ENCODE measurements at places on chromosomes 4 and X.

DNA sequence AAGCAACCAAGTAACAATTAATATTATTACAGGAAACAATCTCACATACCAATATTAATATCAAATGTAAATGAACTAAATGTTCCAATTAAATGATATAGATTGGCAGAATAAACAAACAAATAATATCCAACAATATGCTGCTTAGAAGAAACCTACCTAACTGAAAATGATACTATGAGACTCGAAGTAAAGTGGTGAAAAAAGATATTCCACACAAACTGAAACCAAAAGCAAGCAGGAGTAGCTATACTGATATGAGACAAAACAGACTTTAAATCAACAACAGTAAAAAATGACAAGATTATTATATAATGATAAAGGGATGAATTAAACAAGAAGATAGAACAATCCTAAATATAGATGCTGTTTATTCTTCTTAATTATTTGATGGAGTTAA, 140.1 kb downstream of the SPANXN4 start:
- no peak for DNase-seq

GRCh38 chrX:17737710-17737985, 355 bp downstream of the SCML1 start:
- peak; percentile 3 for DNase-seq

- no peak for DNase-seq
These were observed 147.1 kb upstream of the RPS6KA6 start for GRCh38 chrX:84335121-84335520.

DNA sequence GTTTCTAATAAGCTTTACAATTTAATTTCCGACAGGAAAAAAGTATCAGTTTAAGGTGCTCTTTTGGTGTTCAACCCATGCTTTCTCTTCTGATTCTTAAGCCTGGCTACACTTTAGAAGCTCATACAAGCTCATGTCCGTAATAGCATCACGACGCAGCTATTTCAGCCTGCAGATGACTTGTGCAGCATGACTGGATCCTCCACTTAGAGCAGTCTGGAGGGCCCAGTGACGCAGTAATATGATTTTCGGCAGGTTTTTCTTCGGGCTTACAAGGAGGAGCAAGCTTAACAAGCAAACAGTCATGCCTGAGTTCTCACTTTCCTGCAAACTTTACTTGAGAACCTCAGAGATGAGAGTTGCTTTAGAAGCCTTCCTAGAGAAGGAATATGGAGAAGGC, 85.3 kb upstream of the MAML3 start:
- DNase-seq: no peak

DNA sequence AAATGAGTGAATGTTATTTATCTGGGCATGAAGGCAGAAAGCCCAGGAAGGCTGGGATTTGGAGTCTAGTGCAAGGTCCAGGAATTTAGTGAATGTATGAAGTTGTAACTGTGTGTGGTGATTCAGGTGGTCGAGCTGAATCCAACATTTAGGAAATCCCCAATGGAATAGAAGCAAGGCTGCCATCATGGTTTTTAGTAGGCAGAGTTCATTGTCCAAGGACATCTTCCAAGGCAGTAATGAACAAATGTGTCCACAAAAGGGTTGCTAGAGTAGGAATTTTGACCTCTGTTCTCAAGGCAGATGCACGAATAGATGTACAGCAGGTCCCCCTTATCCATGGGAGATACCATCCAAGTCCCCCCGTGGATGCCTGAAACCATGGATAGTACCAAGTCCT, 42.9 kb upstream of the ACSL1 start:
- DNase-seq: no peak

DNA sequence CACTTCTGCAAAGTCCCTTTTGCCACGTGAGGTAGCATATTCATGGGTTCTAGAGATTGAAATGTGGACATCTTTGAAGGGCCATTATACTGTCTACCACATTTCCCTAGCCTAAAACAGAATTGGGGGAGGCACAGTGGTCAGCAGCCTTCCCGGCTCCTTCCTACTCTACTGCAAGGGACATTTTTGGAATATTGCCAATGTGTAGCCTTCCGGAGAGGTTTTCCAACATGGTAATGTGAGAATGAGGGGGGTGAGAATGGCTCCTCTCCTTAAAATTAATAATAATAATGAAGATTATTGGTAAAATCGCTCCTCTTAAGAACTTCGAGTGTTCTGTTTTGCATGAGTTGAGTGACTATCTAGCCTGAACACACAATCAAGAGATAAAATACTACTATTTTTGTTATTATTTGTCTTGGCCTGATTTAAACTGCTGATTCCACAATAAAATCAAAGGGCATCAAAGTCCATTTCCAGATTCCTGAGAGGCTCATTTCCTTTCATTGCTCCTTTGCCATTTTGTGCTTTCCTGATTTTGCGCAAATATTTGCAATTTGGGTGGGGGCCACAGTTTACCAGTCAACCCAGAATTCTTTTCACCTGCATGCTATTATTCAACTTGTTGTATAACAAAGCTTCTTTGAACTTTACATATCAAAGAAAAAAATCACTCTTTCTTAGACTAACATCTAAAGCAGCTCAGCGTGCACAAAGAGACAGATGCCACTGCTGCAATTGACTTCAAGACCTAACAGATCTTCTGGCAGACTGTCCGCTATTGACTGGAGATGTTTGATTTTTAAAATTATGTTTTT, 27.0 kb upstream of the TSPAN5 start:
- no peak for DNase-seq

- no peak for DNase-seq
These were observed 115.4 kb downstream of the MGST2 start for GRCh38 chr4:139781066-139781465.

DNA sequence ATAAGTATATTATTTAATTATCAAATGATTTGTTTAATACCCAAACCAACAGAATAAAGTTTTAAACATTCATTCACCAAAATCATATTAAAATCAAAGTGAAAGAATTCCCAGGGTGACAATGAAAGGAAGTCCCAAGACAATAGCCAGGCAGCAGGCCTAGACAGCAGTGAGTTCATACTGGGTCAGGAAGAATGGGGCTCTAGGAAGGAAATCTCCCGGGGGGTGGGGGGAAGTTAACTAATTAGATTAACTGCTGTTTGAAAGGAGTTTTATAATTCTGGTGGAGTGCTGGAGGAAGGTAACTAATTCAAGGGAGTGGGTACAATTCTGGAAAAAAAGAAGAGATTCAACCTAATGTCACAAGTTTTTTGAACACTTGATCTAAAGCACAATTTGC, 104.1 kb downstream of the ZAR1 start:
- DNase-seq: no peak

GRCh38 chr4:124710911-124711310, 1.6 kb downstream of the ANKRD50 start:
- DNase-seq: no peak

- DNase-seq: no peak
These were observed 230.6 kb downstream of the PCDH7 start for GRCh38 chr4:30950737-30951136.

DNA sequence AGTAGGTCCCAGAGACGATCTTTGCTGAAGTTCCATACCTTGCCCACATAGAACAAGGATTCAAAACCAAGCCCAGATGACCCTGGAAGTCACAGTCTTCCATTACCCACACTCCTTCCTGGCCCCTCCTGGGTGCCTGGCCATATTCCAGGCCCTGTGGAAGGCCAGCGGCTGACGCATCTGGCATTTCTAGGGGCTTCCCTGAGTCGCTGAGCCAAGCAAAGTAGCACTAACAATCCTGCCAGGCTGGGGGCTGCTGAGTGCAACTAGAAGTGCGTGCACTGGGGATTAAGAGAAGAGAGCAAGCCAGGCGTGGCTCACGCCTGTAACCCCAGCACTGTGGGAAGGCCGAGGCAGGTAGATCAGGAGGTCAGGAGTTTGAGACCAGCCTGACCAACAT, 175.2 kb upstream of the CPEB2 start:
- DNase-seq: no peak

GRCh38 chrX:18677161-18677869, 5.4 kb upstream of the RS1 start:
- DNase-seq: no peak

DNA sequence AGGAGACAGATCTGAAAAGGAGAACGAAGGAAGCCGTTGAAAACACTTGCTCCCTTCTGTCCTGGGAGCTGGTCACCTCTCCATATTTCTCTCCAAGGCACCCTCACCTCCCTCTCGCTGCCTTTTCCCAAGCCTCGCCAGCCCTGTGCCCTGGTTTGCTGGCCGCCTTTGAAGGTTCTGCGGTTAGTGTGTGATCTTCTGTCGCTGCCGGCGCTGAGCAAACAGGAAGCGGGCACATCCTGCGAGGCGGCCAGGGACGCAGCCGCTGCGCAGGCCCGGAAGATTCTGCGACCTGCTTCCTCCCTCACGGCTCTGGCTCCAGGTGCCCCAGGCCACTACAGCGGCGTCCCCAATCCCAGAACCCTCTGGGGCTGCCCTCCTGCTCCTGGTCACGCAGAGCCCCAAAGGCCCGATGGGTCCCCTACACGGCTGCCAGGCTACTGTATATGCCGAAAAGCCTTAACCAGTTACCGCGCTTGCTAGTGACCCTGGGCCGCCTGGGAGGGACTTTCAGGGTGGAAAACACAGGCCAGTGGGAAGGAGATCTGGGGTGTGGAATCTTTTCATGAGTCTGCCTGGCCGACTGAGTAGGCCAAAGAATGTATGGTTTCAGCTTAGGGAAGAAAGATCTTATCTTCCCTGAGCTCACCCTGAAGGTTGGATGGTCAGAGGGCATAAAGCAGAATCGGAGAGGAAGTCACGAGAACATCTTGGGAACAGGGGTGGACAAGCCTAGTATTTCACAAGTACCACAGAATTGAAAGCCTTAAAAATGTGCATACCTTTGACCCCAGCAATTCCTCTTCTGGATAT, 2.3 kb upstream of the SASH3 start:
- no peak for DNase-seq

DNA sequence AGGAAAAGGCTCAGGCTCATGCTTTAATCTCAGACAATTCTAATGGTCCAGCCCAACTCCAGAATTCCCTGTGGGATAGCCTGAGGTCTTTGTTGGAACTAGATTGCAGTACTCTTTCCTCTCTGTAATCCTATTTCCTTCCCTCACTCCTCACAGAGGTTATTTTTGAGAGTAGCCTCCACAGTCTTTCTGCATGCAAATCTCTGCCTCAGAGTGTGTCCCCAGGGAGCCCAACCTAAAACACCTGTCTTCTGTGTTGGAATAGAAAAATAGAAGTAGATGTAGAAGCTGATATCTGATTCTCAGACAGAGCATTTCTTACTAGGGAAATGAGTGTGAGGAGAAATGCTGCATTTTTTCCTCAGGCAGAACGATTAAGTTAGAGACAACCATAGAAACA, 915.5 kb upstream of the EPHA5 start:
- no peak for DNase-seq

DNA sequence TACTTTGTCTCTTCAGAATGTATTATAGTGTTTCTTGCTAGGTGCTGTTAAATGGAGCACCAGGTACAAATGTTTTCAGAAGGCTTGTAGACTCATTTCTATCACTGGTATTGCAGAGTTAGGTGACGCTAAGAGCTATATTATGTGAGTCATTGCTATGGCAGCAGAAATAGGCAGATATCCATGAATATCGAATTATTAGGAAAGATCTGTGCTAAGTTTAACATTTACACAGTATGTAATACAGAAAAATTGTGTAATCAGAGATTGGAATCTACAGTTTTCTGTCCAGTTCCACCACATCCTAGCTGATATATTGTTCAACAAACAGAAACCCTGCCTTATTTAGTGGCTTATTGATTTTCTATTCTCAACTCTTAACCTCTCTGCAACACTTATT, 1025.5 kb downstream of the STIM2 start:
- DNase-seq: no peak

GRCh38 chrX:19990151-19990555, 708 bp downstream of the BCLAF3 start:
- no peak for DNase-seq

- no peak for DNase-seq
These were observed 93.0 kb downstream of the ARHGAP10 start for GRCh38 chr4:147824884-147825283.

- no peak for DNase-seq
These were observed 3.3 kb upstream of the CXCR3 start for GRCh38 chrX:71621603-71622002.

DNA sequence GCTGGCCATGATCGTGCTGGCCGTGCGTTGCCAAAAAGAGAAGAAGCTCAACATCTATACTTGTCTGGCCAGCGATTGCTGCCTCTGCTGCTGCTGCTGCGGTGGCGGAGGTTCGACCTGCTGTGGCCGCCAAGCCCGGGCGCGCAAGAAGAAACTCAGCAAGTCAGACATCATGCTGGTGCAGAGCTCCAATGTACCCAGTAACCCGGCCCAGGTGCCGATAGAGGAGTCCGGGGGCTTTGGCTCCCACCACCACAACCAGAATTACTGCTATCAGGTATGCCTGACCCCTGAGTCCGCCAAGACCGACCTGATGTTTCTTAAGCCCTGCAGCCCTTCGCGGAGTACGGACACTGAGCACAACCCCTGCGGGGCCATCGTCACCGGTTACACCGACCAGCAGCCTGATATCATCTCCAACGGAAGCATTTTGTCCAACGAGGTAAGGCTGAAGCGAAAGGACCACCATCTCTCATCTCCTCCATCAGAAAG, 3.3 kb downstream of the PCDH10 start:
- no peak for DNase-seq

GRCh38 chr4:56637791-56638190, 43.3 kb downstream of the HOPX start:
- no peak for DNase-seq

GRCh38 chrX:22037911-22038537, 5.9 kb downstream of the PHEX start:
- DNase-seq: no peak

DNA sequence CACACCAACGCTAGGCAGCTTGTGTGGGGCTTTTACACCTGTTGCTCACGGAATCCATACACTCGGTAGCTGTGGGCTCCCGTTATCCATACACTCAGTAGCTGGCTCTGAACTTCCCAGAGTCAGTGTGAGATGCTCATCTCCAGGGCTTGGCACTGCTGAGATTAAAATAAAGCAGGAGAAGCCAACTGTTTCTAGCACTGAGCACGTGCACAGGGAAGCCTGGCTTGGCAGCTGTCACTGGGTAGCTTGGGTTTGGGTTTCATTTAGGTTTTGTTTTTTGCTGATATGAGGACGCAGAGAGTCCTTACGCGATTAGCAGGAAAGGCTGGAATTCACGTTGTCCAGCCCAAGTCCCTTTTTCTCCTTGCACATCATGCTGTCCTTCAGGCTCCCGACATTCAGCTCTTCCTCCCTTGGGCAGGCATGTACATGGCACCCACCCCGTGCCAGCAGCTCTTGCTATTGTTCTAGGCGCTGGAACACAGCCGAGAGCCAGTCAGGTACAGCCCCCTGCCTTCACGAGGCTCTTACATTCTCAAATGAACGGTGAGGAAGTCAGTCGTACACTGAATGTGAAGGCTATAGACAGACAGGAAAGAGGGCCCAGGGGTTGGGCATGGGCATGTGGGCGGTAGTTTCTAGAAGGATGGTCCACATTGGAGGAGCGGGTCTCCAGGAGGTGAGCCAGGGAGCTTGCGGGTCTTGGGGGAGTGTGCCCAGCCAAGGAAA, 25.9 kb downstream of the NSG1 start:
- no peak for DNase-seq

DNA sequence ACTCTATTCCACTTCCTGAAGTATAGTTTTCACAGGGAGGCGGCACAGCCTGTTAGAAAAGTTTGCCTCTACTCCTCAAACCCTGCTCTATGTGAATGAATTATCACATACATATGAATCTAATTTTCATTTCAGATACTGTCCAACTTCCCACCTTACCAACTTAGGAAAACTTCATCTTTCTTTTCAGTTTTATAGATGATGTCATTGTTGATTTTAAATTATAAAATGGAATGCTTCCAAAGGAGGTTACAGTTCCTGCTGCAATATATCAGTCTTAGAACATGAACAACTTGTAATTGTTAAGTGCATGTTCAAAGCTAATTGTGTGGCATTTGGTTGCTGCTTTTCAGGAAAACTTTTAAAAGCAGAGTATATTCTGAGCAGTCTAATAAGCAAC, 92.4 kb downstream of the NEUROG2 start:
- no peak for DNase-seq

Measured in stimulated activated CD4-positive, alpha-beta T cell treated with anti-CD3 and anti-CD28 coated beads, TNF-alpha, amount 100 ng/mL, for 24 hours (primary cell).